Neuronal stem cell (in vitro differentiated cells): ENCODE measurements at places on chromosomes 1 and 21.

- DNase-seq: no peak
Observed at GRCh38 chr1:108830119-108831008, 26.5 kb downstream of the AKNAD1 start.

DNA sequence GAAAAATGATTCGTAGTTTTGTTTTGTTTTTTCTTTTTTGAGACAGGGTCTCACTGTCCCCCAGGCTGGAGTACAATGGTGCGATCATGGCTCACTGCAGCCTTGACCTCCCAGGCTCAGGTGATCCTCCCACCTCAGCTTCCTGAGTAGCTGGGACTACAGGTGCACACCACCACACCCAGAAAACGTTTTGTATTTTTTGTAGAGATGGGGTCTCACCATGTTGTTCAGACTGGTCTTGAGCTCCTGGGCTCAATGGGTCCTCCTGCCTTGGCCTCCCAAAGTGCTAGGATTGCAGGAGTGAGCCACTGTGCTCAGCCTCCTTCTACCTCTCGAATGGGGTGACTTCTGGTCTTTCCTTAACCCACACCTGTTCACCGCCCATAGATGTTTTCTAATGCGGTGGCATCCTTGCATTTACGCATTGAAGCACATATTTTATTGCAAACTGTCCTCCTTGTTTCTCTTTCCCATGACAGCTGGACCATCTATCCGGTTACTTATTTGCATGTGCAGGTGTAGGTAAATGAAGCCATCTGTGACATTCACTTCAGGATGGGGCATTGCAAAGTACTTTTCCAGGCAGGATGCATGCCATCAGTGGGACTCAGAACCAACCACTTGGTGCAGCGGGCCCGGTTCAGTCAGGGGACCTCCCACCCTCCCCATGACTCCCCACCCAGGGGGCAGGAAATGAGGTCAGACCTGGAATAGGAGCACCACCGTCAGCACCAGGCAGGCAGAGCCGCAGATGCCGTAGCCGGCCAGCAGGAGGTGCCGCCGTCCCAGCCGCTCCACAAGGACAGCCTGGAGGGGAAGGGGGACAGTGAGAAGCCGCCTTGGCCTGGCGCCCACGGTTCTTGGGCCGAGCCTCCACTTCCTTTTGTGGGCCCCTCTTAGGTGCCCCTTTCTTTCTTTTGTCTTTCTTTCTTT is 16.5 kb downstream of the SLC2A7 start:
- no peak for DNase-seq

- DNase-seq: no peak
Observed at GRCh38 chr1:206786212-206786886, 14.1 kb upstream of the IL10 start.

DNA sequence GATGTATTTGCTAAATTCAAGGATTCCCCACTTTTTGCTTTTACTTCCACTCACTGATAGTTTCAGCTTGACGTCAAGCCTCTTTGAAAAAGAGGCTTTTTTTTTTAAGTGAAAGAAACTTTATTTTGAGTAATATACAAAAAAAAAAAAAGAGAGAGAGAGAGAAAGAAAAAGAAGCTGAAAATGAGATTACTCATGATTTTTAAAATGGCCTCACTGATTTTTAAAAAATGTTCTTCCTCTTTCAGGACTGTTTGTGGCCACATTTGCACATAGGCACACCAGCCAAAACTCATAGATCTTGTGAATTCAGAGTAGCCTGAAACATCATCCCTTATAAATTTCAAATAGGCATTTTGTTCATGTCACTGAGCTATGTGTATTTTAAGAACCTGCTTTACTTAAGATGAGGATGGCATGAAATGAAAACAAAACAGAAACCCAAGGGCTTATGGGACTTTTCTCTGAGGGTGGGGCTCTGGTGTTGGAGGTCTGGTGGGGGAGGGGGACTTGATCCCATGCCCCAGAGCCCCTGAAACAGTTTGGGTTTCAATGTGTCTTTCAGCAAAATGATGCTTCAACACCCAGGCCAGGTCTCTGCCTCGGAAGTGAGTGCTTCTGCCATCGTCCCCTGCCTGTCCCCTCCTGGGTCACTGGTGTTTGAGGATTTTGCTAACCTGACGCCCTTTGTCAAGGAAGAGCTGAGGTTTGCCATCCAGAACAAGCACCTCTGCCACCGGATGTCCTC is 6.1 kb downstream of the ATF3 start:
- DNase-seq: no peak

GRCh38 chr1:227869279-227869842 is 53.9 kb downstream of the PRSS38 start:
- no peak for DNase-seq
